Esophagus muscularis mucosa (tissue), 4 donors: ENCODE measurements at places on chromosomes 11 and 22. TPM values are rescaled to one million over a fixed set of nuclear protein-coding genes. Genes with fewer than 3 reads are reported as not detected.

- no peak for DNase-seq
These were observed 119.8 kb upstream of the SORL1-AS1 start for GRCh38 chr11:121572571-121573059.

- no peak for DNase-seq
These were observed 68.1 kb upstream of the BID start for GRCh38 chr22:17842386-17842785.

DNA sequence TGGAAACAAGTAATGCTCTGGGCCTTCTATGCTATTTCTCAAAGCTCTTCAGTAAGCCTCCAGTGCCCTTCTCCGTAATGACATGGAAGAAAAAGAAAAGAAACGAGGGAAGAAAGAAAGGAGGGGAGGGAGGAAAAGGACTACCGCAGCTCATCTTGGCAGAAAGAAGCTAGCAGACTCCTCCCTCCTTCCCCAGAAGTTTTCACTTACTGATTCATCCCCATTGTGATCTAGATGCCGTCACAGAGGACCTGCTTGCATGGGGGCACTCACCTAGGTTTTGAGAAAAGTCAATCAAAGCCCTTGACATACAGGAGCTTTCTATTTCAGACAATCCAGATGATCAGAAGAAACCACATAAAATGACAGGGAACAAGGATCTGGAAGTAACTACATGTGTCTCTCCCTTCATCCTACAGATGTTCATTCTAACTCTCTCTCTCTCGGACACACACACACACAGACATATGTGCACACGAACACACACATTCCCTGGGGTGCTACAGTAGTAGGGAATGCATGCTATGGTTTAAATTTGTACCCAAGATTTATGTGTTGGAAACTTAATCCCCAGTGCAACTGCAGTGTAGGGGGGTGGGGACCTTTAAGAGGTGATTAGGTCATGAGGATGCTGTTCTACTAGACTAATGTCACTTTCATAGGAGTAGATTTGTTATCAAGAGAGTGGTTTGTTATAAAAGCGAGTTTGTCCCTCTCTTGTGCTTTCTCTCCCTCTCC is 37.6 kb upstream of the RCN1 start:
- no peak for DNase-seq

- DNase-seq = no peak
These were observed 97.0 kb downstream of the PKNOX2 start for GRCh38 chr11:125261588-125261987.

GRCh38 chr22:24141586-24141985 is 39.7 kb upstream of the SUSD2 start:
- no peak for DNase-seq

Gene KBTBD3
- 8.3 TPM for total RNA-seq

Gene CARD10
- total RNA-seq = 6.0 TPM

Gene HBE1
- total RNA-seq = not detected

Gene OAF
- total RNA-seq = 66.1 TPM

Gene CADM1
- total RNA-seq = 15.7 TPM

Gene SLC37A2
- 6.6 TPM for total RNA-seq
